ENCODE measurements at places on chromosomes 1 and 21.

DNA sequence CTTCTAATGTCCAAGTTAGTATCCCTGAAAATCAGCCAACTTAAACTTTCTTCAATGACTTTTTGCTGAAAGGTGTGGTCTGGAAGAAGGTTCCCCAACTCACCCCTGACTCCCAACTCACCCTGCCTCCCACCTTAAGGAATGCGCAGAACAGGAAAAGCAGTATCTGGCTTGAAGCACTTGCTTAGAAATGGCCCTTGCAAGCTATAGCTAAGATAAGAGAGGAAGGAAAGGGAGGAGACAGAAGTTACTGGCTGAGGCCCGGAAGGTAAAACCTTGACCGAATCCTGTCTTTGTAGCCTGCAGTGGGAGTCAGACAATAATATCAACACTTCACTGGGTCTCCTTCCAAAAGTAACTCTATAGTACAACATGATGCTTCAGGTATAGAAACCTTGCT is 2.9 kb downstream of the CYYR1 start:
- DNase-seq, result no peak

- no peak for DNase-seq
Observed at GRCh38 chr1:219144658-219145315, 28.9 kb upstream of the LYPLAL1 start.

DNA sequence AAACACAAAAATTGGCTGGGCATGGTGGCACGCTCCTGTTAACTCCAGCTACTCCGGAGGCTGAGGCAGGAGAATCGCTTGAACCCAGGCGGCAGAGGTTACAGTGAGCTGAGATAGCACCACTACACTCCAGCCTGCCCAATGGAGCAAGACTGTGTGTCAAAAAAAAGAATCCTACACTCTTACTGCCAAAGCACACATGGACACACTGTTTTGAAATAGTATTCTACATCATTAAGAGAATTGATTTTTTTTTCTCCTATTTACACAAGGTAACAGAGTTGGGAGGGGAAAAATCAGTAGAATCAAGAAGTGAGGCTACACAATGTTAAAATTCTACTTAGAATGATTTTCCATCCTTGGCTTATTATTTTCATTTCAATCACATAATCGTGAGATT is 42.1 kb upstream of the SDC3 start:
- DNase-seq, result no peak

GRCh38 chr1:50989694-50990093 is 19.6 kb downstream of the CDKN2C start:
- DNase-seq, result no peak

DNA sequence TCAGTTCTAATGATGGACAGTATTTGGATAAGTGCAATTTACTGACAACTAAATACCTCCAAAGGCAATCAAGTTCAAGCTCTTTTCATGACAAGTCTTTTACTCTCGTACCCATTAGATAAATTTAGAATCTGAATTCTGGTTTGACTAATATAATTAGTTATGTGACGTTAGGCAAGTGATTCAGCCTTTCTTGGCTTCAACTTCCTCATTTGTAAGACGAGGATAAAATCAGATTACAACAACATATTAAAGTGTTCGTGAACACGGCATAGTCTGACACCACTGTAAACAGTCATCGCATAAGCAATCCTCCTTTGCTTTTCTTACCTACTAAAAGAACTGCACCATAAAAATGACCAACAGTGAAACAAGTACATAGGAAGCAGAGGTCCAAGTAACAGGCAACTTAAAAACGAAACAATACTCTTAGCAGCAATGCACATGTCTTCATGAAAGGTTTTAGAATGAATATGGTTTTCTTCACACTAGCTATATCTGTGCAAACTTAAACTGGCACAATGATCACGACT is 25.7 kb downstream of the COA6 start:
- DNase-seq, result no peak

DNA sequence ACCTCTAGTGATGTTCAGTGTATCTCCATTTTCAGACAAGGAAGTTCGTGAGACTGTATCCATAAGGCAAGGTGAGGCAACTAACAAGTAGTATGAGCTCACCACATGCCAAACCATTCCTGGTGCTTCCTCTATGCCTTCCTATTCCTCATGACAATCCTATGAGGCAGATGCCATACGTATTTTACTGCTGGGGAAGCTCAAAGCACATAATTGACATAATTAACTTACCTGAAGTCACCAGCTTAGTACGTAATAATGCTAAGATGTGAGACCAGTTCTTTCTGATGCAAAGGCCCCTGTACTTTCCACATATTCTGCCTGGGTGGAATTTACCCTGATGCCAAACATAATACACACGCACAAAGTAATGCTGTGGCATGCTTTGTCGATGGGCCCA is 83.6 kb upstream of the NFIA start:
- no peak for DNase-seq

GRCh38 chr1:231508941-231509340 is 19.5 kb upstream of the TSNAX start:
- no peak for DNase-seq

DNA sequence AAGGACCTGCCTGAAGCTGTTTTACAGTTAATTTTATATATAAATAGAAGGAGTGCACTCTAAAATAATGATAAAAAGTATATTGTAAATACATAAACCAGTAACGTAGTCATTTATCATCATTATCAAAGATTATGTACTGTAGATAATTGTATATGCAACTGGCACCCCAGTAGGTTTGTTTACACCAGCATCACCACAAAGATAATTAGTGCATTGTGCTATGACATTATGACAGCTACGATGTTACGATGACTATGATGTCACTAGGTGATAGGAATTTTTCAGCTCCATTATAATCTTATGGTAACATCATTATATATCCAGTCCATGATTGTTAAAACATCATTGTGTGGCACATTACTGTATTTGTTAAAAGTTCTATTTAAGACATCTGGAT is 185.2 kb downstream of the LBR start:
- DNase-seq, result no peak

- DNase-seq, result no peak
Observed at GRCh38 chr1:6859415-6860343, 74.4 kb downstream of the CAMTA1 start.

DNA sequence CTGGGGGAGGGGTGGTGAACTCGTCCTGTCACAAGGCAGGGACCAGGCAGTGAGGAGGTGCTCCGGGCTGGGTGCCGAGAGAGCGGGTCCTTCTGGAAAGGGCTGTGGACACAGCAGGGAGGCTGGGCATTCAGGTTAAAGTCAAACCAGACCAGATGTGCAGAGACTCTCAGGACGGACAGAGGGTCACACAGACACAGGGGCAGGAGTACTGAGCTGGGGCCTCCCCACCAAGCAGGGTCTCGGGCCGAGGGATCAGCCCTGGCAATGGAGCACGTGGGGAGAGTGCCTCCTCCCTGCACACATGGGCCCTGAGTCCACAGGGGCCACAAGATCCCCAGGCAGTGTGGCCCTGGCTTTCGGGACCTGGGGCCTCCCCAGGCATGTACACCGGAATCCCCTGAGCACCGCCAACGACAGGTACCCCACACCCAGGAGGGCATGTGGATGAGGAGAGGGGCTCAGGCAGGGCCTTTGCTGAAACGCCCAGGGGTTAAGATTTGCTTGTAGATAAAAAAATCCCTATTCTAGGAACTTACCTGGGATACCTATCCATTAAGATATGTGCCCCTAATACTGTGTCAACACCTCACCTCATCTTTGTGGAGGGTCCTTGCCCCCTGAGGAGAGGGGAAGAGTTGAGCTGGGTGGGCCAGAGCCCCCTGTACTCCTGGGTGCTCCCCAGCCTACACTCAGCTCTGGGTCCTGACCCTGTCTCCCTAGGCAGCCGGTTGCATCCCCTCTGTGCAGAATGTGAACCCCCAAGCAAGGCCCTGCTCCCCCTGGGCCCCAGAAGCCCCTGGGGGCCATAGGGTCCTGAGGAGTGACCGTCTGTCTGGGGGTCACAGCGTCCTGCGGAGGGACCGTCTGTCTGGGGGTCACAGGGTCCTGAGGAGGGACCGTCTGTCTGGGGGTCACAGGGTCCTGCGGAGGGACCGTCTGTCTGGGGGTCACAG is 46.9 kb upstream of the ADARB1 start:
- no peak for DNase-seq

GRCh38 chr1:51301844-51302162 is 28.6 kb downstream of the TTC39A start:
- DNase-seq, result no peak

DNA sequence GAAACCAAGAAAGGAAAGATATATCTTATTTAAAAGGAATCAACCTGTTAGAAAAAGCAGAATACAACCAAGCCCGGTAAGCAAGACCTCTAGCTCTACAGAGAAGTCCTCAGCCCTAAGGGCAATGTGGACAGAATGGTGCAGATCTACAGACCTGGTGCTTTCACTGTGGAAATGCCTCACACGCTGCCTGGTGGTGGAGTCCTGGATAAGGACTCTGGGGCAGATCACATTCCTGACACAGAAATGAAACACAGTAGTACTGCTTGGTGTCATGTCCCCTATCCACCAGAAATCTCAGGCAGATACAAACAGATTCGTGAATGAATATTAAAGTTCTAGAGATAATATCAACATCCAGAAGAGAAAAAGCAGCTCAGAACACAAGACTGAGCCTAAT is 6.8 kb downstream of the CNN3 start:
- no peak for DNase-seq

GRCh38 chr1:185652348-185652747 is 81.8 kb upstream of the HMCN1 start:
- no peak for DNase-seq

DNA sequence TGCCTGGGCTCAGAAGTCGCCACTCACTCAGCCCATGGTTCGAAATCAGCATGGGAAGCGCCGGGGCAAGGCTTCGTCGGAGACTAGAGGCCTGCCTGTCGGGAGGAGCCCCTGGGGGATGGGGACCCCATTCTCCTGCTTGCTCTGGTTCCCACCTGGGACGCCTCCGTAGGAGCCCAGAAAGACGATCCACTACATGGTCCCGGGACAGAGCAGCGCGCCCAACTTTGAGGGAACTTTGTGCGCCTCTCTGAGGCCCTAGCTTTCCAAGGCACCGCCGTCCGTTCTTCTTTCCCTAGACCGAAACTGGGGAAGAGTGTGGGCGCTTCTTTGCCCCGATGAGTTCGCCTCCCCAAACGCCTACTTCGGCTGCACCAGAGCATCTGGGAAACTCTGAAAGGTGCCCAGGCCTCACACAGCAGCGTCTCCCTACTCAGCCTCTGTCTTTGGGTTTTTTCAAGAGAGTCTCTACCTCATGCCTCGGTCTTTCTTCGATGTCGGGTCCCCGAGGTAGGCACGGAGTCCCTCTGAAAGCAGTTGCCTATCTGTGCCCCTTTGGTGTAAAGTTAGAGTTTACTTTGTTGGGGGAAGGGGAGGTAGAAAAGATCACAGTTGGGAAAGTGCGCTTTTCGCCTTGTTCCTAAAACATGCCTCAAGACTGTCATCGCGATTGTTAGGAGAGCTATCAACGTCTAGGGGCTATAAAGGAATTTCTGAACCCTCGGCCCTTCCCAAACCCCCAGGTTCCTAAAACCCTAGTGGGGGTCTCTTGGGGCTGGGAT is 14.0 kb downstream of the NR5A2 start:
- no peak for DNase-seq

DNA sequence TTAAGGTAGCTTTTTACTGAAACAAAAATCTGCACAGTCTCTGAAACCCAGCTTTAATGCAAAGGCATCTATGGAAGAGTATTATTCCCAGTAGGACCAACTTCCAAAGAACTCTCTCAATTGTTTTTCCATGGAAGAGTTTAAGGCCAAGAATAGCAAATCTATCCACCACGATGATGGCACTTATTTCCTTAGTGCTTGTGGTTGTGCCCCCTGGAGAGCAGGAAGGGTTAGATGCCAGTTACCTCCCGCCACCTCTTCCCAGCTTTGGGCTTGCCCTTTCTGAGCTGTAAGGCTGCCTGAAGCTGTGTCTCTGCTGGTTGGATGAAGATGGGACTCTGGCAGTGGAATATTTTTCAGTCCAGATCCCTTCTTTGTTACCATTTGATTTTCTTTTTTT is 4.8 kb upstream of the ATP1A1 start:
- no peak for DNase-seq

DNA sequence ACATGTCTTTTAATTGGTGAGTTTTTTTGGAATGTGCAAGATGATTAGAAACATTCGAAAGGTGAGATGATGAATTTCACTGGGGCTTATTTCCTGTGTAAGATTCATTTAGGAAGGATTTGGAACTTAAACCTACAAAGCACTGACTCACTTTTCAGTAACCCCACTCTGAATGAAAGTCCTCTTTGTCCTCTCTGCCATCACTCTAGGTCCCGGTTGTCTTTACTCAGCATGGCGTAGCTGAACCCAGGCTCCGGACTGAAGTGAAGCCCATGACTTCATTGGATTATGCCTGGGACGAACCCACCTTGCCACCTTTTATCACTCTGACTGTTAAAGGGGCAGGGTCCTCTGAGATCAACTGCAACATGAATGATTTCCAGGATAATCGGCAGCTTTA is 139.4 kb downstream of the VPS13D start:
- no peak for DNase-seq

DNA sequence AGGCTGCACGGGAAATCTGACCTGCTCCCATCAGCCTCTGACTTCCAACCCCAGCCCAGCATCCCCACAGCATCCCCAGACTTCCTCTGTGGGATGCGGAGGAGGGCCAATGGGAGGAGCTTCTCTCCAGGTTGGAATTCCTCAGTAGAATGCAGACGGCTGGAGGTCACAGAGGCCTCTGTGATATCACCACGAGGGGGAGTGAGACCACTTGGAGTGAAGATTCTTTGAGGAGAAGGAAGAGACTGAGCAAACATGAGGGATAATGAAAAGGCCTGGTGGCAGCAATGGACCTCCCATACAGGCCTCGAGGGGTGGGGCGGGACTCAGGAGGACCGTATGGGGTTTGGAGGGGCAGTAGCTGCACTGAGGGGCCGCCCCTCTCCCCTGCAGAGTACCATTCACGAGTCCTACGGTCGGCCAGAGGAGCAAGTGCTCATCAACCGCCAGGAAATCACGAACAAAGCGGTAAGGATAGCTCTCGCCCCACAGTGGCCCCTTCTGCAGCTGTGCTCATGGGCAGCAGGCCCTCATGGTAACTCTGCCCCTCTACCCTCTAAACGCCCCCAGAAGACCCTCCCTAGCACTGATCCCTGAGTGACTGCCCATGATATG is at the start of gene CATSPER4:
TSS of gene CATSPER4 (plus strand) at position 230 of the 615 bp plus-strand sequence. CDS start at position 256, 26 bp downstream.
- no peak for DNase-seq

DNA sequence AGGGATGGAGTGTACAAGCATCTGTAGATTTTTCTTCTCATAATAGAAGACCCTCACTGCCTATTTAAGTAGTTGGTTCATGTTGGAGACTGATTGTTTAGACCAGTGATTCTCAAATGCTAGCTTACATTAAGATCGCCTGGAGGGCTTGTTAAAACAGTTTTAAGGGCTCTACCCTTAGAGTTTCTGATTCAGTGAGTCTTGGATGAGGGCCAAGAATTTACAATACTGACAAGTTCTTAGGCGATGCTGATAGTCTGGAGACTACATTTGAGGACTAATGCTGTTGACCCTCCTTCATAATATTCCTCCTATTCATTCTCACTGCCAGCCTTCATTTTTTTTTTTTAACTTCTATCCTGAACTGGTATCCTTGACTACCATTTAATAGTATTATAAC is 15.2 kb upstream of the AGO3 start:
- DNase-seq, result peak; percentile 8

DNA sequence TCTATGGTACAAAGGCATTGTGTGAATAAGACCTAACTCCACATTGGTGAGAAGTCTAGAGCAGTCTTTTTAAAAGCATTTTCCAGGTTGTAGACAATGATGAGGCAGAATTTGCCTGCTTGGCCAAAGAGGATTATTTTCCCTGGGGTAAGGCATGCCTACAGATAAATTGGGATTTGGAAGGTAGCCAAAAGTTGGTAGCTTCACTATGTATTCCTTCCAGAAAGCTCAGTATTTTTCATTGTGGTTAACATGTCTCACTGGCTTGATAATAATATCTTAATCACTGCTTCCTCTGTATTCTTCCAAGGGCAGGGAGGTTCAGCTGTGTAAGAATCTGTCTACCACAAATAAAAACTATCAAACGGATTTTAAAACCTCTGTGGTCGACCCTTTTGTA is 590.8 kb upstream of the PRMT6 start:
- DNase-seq, result no peak
